IPS DF 6.9 (cell line): ENCODE measurements at places on chromosomes 12 and 14.

GRCh38 chr12:122961531-122962329, 4.5 kb downstream of the ABCB9 start:
- DNase-seq: no peak

DNA sequence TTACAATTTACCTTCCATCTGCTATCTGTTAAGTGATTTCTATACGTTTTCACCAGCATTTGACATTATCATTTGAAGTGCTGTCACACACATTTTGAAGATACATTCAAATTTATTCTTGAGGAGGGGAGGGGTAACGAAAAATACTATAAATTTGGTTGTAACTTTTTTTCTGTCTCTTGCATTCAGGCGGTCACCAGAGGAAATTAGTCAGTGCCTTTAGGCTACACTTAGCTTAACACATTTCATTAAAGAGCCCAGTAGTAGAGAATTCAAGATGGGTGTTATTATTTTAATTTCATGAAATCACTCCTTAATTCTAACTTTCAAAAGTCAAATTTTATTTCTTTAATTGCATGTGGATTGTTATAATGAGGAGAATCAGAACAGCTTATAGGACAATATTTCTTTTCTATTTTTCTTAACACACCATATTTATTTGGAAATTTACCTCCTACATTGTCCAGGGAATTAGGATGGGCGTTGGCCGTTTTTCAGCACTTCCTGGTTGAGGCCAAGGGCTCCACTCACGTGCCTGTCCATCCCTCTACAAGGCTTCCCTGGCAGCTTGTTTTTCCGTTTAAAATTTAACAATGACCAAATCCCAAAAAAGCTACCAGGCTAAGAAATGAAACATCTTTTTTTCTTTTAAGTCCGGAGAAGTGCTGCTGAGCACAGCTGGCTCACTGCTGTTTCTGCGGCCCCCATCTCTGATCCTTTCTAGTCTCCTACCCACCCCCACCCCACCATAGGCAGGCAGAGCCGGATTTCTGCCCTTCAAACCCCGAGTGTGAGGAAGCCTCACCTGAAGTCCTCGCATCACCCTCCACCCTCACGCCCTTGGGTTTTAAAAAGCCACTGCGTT, 1.1 kb upstream of the FAR2 start:
- DNase-seq: no peak

DNA sequence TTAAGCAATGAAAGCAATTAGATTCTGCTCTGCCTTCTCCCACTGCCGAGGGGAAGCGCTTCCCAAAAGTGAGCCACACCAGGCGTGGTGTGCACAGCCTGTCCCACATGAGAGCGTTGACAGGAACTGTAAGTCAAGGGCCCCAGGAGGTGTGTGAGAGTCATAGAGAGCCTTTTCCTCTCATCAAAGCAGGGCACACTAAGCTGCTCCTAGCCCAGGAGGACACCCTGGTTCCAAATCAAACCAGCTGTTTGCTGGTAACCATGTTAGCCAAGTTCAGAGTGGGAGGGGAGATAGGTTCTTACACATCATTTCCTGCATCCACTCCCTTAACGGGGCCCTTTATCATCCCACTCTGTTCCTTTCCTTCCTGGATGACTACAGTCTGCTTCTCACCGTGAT, 98.3 kb downstream of the SPTSSA start:
- DNase-seq: no peak

GRCh38 chr14:37138898-37139297, 33.5 kb downstream of the SLC25A21 start:
- DNase-seq: no peak

DNA sequence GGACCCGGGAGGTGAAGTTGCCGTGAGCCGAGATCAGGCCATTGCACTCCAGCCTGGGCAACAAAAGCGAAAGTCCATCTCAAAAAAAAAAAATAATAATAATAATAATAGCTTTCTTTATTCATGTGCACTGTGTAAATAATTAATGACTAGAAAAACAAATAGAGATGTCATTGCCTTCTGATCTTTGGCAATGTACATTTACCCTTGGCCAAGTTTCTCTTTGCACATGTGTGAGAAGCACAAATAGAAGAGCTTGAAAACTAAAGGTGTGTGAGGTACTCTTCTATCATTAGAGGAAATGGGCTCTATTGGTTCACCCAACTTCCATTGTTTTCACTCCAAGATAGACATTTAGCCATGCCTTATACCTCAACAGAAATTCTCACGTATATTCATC, 170.1 kb upstream of the PDZRN4 start:
- no peak for DNase-seq

- DNase-seq: no peak
These were observed 36.2 kb downstream of the ETV6 start for GRCh38 chr12:11685716-11686115.

DNA sequence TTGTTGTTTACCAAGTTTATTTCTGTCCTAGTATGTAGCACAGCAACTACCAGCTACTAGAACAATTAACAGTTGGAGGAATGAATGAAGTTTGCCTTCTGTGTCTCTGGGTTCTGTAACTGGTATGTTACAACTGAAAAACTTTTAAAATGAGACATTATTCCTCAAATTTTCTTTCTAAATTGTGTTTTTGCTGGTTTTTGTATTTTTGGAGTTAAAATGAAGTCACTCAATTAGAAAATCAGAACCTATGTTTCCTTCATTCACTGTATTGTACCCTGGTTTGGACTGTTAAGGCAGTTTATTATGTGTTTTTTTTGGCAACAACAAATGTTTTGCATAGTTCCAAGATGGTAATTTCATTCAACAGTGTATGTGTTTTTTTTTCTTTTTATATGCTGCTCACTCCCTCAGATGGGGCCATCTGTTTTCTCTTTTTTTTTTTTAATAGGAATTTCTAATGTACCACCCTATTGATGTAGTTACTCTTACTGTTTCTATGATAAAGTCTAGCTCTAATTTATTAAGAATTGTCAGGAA, 30.2 kb upstream of the EVL start:
- no peak for DNase-seq

GRCh38 chr14:96145116-96145864, 59.3 kb upstream of the BDKRB2 start:
- no peak for DNase-seq

DNA sequence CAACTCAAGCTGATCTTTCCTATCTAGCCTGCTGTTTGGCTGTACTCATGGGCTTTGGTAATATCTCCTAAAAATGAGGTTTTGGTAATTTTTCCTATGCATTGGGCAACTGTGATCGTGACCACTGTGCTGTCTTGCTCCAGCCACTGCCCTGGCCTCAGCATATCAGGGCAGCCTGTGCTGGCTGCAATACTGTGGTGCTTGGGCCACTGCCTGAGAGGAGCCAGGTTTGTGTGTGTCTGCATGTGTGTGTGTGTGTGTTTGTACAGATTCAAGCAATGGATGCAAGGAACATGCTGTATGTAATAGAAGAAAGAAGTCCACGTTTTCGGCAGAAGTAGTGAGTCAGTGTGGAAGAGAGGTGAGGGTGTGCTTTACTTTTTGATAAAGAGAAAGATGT, 13.0 kb downstream of the ERG28 start:
- no peak for DNase-seq

DNA sequence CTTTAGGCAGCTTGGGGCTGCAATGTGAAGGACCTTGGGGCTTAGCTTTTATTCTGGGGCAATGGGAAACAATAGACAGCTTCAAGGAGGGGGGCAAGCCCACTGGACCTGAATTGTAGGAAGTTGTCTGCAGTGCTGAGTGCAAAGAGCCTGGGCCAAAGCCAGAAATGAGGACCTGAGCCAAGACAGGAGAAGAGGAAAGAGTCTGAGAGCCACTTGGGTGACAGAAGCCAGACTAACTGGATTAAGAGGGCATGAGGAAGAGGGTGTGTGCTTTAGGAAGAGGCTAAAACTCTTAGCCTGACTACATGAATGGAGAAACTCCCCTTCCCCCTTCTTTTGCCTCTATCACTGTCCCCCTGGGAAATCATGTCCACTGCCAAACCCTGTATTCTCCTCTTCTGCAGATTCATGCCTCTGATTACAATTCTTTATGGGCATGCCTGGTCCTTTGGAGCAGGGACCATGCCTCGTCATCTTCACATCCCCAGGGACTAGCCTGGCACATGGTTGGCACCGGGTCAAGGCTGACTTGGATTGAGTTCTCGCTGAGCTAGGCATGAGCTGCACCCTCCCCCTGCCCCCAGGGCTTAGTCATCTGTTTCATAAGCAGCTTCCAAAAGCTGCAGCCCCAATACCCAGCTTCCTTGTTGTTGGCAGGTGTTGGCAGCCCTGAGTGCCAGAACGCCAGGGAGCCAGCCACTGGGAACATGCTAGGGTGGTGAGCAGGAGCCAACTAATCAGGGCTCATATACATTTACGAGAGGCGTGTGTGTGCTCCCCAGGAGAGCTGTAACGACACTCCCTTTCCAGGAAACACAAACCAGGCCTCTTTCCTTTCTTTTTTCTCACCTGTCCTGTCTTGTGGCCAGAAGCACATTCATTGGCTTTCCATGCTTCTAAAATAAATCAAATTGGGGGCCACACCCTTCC, 27.7 kb upstream of the JDP2 start:
- DNase-seq: no peak

DNA sequence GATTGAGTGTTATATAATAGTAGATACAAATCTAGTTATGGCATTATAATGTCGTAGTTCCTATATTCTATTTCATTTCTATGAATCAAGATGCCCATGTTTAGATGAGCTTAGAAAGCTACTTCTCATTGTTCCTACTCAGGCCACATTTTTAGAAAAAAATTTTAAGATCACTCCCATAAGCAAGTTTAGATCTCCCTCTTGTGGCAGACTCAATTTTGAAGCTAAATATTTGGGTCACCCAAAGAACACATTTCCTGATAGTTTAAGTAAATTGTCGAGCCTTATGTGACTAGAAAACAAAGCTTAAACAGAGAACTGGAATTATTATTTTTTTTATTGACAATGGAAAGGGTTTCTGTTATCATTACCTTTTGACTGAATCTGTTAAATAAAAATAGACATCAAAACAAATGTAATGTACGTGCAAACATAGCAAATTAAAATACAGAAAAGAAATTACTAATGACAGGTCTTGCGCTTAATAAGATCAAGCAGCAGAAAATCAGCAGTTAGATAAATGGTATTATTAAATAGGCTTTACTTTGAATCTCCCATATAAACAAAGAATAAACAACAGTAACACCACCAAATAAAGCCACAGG, 180.2 kb downstream of the ACSS3 start:
- DNase-seq: no peak

- DNase-seq: no peak
These were observed 785 bp upstream of the NIN start for GRCh38 chr14:50831726-50832168.

- DNase-seq: no peak
These were observed 98.6 kb downstream of the TNFAIP2 start for GRCh38 chr14:103221781-103222358.

- DNase-seq: no peak
These were observed 31.8 kb downstream of the CALM1 start for GRCh38 chr14:90428676-90429075.

- DNase-seq: no peak
These were observed 423.7 kb downstream of the LRIG3 start for GRCh38 chr12:58496411-58497190.

DNA sequence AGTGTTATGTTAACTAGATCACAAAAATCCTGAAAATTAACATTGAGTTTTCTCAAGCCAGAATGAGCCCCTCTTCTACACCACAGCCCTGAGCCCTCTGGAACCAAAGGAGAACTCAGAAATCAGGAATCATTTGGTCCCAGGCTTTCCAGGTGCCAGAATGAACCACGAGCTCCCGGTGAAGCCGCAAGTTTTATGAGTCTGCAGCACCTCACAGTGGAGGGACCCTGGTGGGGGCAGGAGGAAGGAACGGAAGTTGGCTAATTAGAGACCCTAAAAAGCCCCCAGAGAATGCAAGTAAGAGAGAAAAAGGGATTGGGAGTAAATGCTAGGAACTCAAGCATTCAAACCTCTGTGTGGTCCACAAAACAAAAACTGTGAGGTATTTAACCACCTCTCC, 52.9 kb upstream of the BCL2L14 start:
- DNase-seq: no peak

DNA sequence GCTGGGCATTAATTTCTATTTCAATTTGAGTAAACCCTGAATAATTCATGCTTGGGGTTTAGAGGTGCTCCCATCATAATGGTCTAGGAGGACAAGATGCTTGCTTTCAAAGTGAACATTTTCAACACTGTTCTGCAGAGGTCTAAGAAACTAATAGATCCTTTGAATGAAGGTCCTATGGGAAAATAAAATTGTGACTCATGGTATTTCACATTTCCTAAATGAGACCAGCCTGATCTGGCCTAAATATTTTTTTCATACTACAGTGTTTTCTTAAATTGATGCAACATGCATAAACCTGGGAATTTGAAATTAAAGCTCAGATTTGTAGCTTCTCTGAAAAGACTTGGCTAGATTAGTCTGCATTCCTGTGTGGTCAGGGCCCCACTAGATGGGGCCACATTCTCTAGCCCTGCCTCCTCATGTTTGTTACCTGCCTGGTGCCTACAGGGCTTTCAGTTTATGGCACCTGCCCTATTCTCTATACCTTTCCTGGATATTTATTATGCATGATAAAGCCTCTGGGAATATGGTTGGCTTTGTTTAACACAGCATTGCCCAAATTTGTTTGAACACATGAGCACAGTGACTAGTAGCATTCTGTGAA, 112.7 kb downstream of the METTL25 start:
- no peak for DNase-seq

GRCh38 chr14:86766469-86766868, 1226.5 kb downstream of the GALC start:
- no peak for DNase-seq

DNA sequence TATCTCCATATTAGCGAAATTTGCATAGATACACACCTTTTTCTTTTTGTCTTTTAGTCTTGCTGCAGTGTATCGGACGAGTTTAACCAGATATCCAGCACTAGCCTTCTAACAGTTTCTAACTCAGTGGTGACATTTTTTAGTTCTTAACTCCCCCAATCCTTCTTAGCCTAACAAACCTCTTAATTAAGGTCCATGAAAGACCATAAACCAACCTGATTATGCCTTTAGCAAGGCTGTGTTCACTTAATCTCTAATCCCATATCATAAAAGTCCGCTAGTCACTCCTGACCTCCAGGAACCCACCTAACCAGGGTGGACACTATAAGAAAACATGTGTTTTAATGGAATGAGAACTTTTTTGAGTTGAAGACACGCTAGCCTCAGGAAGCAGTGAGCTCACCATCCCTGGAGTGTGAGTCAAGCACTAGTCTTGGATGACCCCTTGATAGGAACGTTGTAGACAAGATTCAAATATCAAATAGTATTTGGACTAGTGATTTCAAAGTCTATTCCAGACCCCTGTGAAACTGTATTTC, 9.5 kb downstream of the CDKN1B start:
- no peak for DNase-seq

GRCh38 chr14:75254901-75255584, 23.6 kb upstream of the FOS start:
- no peak for DNase-seq

DNA sequence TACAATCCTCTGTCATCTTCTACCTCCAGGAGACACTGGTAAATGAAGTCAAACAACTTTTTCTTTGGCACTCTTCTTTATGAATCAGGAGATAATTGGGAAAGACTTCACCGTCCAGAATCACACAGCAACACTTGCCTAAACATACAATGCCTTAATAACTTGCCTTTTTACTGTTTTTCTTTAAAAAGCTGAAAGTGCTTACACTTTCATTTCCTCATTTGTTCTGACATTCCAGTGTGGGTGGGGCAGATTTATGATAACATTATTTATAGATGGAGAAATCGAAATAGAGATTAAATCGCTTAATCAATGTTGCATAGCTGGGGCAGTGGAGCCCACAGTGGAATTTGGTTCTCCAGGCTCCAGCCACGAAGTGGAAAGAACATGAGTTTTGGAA, 2.8 kb upstream of the FRS2 start:
- no peak for DNase-seq
